ENCODE measurements at places on chromosomes 11 and 22.

DNA sequence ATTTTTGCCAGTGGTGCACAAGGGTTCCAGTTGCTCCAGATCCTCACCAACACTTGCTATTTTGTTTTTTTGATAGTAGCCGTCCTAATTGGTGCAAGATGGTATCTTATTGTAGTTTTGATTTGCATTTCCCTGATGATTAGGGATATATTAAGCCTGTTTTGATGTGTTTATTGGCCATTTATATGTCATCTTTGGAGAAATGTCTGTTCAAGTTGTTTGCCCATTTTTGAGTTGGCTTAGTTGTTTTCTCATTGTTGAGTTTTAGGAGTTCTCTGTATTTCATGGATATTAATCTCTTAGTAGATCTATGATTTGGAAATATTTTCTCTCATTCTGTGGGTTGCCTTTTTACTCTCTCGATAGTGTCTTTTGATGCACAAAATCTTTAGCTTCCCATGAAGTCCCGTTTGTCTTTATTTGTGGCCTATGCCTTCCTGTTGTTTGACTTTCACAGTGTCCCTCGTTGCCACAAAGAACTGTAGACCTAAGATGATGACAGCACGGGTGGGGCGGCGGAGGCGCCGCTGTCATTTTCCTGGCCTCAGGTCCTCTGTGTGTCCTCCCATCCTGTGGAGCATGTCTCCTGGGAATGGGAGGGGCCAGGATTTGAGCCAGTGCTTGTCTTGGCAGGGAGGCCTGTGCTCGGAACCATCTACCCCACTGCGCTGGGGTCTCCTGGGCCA is 33.5 kb downstream of the LRP5 start:
- no peak for DNase-seq

DNA sequence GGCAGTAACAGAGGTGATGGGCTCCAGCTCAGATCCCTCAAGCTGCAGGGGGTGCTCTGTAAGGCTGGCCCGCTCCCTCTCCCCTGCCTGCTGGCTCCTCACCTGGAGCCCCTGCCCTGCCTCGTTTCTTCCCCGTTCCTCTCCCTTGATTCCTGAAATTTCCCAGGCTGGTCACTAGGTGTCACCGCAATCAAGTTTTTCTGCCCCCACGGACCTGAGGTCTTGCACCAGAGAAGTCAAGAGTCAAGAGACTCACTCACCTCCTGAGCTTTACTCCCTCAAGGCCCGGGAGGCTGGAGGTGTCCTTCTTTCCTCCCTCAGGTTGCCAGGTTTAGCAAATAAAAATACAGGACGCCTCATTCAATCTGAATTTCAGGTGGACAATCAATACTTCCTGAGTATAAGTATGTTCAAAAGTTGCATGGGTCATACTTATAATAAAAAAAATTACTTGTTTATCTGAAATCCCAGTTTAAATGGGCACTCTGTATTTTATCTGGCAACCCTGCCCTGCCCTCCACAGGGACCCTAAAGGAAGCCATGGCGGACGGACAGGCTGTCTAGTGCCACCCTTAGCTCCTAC is 69.2 kb downstream of the SCUBE1 start:
- peak; percentile 41 for DNase-seq

DNA sequence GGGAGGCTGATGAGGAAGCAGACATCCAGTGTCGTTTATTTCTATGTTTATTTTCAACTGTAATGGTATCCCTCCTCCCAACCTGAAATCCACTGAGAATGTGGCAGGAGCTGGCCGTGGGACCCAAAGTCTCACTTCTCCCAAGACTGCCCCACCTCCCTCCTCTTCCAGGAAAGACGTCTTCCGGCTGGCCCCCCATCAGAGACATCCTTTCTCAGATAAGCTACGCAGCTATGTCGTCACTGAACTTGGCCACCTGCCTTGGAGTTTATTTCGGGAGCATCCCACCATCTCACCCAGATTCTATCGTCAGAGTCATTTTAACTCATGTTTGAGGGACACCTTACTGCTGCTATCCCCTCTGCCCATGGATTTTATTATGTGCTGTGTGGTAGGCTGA is 13.9 kb downstream of the TMEM184B start:
- DNase-seq = no peak

DNA sequence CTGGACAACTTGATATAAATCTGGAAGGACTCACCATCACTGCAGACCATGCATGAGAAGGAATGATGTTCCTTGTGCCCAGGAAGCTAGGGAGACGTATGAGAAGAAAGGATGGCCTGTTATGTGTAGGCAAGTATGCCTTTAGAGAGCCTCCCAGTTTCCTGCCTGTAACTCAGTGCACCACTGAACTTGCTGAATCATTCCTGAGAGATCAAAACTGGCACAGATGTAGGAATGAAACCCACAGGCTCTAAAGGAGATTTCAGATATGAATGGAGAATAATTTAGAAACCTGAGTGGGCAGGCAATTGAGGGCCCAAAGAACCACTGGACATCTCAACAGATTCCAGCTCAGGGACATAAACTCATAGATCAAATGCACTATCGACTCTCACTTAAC is 38.4 kb upstream of the PRSS23 start:
- DNase-seq = no peak

- no peak for DNase-seq
These were observed 163.4 kb upstream of the SYN3 start for GRCh38 chr22:33221568-33221967.

- DNase-seq = peak; percentile 67
These were observed 70.3 kb downstream of the TNRC6B start for GRCh38 chr22:40247976-40248375.

DNA sequence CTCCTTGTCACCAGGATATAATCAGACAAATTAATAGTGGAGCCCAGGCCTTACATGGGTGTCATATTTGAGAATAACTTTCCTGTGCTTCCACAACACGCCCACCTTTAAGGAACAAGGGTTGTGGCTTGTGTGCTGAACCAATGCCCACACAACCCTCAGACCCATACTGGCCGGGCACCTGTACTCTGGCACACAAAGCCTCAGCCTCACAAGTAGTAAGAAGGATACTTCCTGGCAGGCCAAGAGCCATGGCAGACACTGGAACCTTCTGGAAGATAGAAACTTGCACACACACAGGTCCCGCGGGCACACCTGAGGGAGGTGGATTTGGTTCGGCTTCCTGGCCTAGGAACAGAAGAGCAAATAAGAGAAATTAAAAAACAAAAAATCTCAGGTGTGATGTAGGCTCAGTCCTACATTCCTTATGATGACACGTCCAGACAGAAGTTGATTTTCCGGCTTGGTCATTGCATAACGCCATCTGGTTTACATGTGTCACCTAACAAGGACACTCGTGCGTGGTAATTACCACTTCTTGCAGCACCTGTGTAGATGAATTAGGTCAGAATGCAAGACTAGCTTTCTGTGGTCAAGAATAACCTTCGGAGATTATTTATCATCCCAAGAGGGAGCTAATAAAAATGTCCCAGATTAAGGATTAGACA is 5.8 kb upstream of the BRD1 start:
- no peak for DNase-seq

DNA sequence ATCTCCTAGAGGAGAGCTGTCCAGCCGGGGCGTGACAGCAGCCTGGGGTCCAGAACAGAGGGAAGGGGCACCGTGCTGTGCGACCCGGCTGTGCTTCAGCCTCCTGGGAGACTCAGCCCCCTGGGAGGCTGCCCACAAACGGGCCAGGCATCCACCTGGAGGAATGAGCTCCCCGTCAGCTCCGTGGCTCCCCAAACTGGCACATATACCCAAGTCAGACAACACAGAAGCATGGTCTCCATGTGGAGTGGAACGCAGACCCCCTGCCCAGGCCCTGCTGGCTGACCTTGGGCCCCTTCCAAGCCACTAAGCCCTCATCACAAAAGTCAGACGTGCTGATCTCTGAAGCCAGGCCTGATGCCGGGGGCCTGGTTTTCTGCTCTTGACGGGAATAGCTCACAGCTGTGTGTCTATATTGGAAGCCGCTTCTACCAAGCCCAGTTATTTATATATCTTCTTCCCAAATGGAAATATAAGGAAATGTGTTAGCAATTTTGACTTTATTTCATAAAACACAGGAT is 91.7 kb downstream of the BRD1 start:
- no peak for DNase-seq

GRCh38 chr11:109864834-109865547 is 228.2 kb upstream of the ZC3H12C start:
- DNase-seq = no peak

DNA sequence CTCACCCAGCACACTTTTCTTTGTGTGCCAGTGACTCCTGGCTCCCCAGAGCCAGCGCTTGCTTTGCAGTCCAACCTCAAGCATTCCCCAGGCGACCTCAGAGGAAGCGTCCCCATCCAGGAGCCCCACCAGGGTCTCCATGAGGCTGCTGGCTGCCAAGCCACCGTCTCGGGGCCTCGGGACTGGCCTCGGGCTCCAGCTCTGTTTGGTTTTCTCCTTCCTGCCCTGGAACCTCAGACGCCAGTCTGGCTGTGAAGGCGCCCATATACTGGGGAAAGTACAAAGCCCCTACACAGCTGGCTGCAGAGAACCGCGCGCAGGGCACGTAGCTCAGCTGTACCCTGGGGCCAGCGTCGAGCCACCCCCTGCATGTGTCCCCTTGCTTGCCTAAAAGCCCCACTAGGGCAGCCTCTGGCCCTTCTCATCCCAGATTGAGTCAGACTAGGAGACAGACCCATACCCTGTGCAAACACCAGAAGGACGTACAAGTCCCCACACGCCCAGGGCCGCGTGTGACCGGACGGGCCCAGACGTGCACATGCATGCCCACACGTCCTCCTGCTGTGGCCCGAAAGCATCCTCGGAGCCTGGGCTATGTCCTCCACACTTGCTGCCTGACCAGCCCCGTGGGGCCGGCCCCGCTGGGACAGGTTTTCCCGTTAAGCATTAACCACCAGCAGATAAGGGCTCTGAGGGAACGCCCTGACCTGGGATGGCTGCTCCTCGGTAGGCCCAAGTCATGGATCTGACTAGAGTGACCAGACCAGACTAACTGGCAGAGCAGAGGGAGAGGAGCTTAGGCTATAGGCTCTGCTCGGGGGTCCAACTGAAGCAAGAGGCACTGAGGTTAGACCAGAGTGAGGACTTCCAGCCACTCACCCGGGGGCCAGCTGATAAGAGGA is 4.2 kb upstream of the SYT8 start:
- DNase-seq = no peak

- DNase-seq = no peak
These were observed 29.6 kb upstream of the FLI1 start for GRCh38 chr11:128664317-128664716.

DNA sequence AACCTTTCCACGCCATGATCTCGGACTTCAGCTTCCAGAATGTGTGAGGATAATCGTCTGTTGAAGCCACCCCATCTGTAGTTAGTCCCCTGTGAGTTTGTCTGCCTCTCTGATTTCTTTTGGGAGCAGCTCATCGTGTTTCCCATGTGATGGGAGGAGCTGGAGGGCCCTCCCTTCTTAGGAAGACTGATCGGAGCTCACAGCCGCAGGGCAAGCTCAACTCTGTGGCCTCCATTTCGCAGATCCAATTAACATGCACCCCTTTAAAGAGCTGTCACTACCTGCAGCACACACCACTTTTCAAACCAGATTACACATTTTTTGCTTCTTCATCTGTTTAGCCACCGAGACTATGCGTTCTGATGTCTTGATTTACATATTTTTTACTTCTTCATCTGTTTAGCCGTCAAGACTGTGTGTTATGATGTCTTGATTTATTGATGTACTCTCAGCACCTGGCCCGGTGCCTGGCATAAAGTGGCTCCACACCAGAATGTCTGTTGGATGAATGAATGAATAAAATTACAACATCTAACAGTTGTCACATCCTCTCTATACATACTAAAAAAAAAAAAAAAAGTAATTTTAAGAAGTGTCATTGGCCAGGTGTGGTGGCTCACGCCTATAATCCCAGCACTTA is 14.9 kb upstream of the PPFIA1 start:
- DNase-seq = no peak

GRCh38 chr11:97345032-97345431 is 955.2 kb downstream of the JRKL start:
- no peak for DNase-seq

GRCh38 chr22:49240016-49240380 is 587.7 kb downstream of the BRD1 start:
- DNase-seq = no peak

- DNase-seq = no peak
These were observed 14.5 kb downstream of the HORMAD2 start for GRCh38 chr22:30094804-30095203.

- DNase-seq = no peak
These were observed at the start of gene OR5T2 for GRCh38 chr11:56234155-56234554. TSS of gene OR5T2 (minus strand) at chr11:56234255. CDS start at chr11:56233062, 1,193 bp downstream.

DNA sequence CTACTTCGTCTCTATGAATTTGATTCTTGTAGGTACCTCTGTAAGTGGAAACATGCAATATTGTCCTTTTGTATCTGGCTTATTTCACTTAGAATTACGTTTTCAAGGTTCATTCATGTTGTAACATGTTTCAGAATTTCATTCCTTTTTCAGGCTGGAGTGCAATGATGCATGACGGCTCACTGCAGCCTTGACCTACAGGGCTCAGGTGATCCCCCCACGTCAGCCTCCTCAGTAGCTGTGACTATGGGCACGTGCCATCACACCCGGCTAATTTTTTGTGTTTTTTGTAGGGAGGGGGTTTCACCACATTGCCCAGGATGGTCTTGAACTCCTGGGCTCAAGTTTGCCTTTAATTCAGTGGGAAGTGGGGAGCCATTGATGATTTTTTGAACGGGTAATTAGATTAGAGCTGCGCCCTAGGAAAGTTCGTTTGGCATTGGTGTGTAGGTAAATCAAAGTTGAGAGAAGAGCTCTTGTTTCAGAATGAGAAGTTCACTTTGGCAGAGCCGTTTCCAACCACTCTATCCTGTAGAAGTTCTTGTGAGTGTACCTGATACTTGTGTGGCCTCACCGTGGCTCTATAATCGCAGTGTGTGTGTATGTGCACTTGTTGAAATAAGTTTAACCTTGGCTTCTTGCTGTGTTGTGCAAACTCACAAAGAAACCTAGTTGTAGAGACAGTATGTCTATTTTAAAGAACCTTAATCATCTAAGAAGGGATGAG is 115.9 kb downstream of the NAV2 start:
- DNase-seq = no peak

DNA sequence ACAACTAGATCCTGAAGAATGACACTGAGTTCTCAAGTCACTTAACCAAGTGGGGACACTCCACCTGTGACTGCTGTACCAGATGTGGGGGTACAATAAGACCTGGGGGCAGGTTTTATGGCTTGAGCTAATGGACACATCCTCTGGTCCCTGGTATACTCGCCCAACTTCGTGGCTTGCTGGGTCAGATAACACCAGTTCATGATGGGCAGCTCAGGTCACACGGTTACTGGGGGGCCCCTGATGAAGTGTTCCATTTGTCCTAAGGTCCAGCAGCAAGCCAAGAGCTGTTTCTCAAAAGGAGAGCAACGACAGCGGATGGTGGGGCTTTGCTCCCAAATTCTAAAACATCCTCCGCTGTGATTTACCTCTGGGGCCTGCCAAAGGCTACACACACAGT is 1368.4 kb downstream of the BRD1 start:
- DNase-seq = no peak

DNA sequence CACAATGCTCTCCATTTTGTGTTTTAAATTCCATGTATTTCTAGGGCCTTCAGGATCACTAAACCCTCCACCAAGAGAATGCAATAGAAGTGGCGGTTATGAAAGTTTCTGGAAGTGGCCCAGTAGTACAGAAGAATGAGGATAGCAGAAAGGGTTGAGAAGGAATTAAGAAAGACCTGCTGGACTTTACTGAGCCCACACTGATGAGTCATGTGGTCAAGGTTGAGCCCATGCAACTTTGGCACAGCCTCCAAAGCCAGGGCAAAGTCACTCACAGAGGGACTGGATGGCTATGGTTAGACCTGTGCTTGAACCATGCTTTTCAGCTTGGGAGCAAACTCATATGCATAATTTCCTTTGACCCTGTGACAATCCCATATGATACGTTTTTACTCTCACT is 102.9 kb upstream of the PLET1 start:
- no peak for DNase-seq
